Erythroblast (primary cell): ENCODE measurements at places on chromosomes 2 and 18.

- no peak for DNase-seq
Observed at GRCh38 chr2:104504331-104505073, 349.4 kb upstream of the POU3F3 start.

DNA sequence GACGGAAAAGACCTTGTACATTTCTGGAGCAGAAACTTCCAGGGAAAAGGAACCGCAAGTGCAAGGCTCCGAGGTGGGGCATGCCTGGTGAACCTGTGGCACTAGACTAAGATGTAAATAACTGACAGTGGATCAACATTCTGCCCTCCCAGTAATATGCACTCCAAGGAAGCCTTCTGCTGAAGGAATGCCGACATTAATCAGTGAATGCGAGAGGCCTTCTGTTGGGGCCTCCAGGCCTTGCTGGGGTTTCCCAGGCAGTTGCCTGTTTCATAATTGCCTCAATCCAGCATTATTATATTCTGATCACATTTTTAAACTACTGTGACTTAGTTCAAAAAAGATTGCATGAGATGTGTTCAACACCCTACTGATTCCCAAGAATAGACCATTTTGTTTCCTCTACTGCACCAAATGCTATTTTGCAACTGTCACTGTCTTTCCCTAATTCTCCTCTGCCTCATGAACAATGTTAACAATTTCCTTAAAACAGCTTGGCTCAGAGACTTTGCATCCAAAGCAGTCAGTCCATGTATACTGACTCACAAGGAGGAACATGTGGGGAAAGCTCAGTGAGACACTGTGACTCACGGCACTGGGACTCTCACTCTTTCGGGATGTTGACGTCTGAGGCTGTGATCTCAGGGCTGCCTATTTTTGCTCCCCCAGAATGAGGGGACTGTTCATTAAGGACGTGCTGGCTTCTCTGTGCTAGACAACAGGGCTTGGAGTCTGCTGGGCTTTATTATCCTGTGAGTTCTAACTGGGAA, 10.5 kb upstream of the DSG2 start:
- DNase-seq = no peak

- DNase-seq = no peak
Observed at GRCh38 chr2:62362561-62362960, 143.4 kb downstream of the TMEM17 start.

DNA sequence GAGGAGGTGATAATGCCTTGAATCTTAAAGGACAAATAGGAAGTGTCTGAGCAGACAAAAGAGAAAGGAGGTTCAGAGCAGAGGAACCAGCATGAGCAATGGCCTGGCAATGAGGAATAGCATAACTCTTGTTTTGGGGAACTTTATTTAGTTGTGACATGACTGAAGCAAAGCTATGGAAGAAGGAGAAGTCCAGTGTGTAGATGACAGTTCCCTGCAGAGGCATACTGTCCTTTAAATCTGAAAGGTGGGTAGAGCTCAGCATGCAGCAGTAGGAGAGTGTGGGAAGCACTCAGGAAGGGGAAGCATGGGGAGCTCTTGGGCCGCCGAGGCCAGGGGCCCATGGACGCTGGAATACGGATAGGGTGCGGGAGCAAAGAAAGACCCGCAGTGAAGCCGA, 173.8 kb downstream of the SEPTIN10 start:
- no peak for DNase-seq

DNA sequence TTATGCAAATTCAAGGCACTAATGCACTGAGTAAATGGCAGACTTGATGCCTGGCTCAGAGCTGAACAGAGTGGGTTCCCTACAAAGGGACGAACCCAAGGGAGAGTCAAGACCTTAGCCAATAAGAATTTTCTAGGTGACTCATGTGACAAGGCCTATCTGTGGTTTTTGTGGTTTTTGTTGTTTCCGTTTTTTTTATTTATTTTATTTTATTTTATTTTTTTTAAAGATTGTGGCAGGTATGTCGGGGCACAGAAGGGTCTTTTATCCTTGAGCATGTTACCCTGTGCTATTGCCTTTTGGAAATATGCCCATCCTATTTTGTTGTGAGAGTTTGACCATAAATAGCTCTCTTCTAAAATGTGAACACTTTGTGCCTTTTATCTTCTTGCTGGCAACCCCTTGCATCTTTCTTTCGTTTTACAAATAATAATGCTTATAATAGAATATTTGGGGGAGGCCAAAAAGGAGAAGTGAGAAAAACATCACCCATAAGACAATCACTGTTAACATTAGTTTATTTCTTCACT, 113.4 kb upstream of the AQP4 start:
- DNase-seq = no peak

DNA sequence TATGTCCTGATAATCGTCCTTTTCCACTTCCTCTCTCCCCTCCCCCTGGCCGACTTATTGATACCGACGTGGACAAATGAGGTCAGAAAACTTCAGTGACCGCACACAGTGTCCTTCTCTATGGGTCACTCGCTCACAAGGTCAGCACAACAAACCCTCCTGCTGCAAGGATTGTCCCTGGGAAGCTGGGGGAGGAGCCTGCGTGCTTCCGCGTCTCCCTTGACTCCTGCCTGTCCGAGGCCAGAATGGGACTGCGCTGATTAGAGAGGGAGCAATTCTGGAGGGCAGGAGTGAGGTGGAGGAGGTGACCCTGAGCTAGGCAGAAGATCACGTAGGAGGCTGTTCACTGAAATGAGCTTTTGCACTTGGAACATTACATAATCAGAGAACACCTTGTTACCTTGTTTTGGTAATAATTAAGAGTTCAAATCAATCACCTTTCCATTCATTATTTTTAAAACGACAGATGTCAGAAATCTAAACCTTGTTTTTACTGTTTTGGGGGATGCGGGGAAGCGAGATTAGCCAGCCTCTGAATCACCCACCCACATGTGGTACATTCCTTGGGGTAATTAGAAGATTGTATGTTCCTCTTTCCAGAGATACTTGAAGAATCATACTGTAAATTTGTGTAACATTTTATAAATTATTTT, 70.6 kb downstream of the CTAGE1 start:
- DNase-seq = no peak

DNA sequence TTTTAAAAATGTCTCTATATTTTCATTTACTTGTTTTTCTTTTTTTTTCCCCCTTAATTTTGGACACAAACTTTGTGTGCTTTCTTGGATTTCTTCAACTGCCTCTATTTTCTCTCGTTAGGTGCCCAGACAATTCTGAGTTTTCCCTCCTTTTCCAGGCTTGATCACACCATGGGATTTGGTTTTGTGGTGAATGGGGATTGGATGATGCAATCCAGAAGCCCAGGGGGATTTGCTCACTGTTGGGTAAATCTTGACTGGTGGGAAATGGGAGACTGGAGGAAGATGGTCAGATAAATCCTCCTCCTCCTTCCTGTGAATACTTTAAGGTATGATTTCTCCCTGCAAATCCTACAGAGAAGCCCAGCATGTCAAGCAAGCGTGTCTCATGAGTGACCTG, 19.5 kb upstream of the PAX8 start:
- no peak for DNase-seq

DNA sequence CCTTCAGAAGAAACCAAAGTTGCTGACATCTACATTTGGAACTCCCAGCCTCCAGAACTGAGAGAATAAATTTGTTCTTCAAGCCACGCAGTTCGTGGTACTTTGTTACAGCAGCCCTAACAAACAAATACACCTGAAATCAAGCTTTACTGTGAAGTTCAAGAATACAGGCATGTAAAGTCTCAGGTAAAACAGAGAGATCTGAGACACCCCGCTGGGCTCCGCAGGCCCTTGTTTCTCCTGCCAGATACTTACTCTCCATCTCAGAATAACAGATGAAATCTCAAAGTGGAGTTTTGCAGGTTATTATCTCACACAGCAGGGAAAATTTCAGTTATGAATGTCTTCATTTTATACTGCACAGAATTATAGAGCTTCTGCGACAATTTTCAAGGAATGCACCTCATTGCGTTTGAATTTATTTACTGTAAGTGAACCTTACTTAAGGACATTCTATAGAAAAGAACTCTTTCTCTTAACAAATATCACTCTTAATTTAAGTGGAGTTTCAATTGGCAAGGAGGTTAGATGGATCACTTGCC, 492.4 kb upstream of the LRATD1 start:
- no peak for DNase-seq

DNA sequence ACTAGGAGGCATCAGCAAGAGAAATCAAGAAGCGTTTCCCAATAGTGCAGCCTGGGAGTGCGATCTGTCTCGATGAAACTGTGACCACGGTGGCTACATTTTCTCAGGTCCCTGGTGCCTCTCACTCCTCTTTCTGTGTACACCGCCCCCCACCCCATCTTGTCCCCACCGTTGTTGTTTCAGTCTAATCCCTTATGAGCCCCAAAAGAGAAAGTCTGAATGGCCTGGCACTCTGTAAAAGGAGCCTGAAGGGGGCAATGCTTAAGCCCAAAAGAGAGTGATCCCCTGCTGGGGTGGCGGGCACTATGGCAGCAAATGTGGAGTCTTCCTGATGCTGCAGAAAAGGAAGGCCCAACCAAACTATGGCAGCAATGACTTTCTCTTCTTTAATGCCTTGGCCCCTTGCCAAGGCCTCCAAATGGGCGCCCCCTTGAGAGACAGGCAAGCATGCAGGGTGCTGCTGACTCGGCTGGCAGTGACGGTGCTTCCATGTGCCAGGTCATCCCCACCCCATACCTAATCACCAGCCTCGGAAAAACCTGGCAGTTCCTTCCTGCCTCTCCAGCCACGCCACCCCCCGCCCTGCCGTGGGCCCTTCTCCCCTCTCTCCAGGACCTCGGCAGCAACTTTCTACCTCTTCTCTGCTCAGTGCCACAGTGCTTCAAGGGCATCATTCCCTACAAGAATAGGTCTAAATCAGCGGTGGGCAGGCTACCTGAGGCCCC, 123.0 kb downstream of the CYP26B1 start:
- no peak for DNase-seq

- DNase-seq = no peak
Observed at GRCh38 chr2:85596026-85596333, 435 bp downstream of the RNF181 start.

DNA sequence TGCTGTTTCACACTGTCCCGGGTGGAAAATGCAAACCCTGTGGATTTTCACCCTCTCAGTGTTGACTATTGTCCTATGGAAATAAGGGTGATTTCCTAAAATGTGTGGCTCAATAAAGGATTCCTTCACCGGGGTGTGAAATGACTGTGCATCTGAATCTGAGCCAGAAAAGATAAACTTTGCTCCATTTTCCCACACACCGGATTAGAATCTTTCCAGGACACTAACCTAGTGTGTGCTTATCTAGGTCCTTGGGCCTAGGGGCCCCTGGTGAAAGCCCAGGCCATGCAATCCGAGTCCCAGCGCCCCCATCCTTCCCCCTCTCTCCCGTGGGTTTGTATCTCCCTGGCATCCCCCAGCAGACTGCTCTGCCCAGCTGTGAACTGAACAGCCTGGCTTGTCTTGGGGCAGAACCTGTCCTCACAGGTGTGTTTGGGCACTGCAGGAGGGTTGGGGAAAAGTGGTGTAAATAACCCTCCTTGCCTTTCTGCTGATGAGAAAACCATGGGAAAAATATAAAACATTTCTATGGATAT, 17.3 kb downstream of the KLHL29 start:
- DNase-seq = no peak

DNA sequence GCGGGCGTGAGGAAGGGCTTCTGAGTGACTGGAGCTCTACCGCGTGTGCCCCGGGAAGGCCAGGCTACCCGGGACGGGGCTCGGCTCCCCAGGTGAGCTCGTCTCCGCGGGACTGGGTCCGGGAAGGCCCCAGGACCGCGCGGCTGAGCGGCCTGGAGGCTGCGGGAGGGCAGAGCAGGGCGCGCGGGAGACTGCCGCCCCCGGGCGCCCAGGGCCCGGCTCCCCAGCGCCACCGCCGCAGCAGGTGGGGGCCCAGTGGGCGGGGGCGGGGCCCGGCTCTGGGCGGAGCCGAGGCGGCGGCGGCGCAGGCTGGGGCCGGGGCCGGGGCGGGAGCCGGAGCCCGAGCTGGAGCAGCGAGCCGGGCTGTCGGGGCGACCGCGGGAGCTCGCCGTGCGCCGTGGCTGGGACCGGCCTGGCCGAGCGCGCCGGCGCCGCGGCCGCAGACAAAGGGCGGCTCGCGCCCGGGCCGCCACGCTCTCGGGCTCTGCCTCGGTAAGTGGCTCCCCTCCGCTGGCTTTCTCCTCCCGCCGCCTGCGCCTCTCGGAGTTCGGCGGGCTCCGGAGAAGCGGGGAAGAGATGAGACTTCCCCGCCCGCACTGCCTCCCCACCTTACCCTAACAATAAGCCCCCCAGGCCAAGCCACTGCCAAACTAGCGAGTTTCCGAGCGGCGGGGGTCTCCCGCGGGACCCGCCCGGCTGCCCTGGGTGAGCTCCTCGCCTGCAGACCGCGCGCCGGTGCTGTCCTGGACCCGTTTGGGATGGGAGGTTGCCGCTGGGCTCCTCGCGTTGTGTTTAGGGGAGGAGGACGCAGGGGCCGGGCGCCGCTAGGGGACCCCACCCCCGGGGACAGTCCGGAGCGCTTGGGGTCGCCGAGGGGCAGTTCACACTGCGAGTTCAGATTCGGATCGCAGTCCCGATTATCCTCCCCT, at the start of gene MAPK4:
Gene MAPK4 (plus strand): TSS at position 336 of the 929 bp plus-strand sequence. CDS start 103,872 bp downstream, outside the sequence.
- DNase-seq = peak; percentile 20

- DNase-seq = no peak
Observed at GRCh38 chr18:44564922-44565321, 115.8 kb upstream of the SETBP1 start.

DNA sequence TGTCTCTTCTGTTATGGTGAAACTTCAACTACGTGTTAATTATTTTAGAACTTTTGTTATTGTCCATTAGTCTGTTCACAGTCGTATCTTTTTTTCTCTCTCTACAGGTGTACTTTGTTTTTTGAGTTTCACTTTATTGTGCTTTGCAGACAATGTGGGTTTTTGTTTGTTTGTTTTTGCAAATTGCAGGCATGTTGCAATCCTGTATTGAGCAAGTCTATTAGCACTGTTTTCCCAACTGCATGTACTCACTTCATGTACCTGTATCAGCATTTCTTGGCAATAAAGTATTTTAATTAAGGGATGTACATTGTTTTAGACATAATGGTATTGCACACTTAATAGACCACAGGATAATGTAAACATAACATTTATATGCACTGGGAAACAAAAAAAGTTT, 99.1 kb upstream of the FAM110C start:
- no peak for DNase-seq

DNA sequence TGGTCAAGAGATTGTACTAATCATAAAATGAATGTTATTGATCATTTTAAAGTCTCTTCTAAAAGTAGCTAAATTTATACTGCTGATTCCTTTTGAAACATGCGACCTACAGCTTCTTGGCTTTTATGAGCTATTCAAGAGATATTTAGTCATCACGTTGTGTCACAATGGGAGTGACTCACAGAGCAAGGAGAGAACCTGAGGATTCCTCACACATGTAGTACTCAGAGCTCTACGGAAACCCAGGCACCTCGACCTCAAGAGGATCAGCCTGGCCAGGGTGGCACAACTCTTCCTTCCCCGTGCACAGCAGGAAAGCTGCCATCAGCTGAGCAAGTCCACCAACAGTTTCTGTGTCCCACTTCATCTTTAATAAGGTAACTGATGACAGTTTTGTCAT, at the start of gene DHRS9:
Gene DHRS9 (plus strand): TSS at position 223 of the 400 bp plus-strand sequence. CDS start 12,019 bp downstream, outside the sequence.
- DNase-seq = no peak
